Posterior vena cava (tissue), 2 donors: ENCODE measurements at places on chromosomes 1 and 21. TPM values are rescaled to one million over a fixed set of nuclear protein-coding genes. Genes with fewer than 3 reads are reported as not detected.
A peak's percentile ranks its signal among the peaks of the same experiment; 100 is the strongest.

DNA sequence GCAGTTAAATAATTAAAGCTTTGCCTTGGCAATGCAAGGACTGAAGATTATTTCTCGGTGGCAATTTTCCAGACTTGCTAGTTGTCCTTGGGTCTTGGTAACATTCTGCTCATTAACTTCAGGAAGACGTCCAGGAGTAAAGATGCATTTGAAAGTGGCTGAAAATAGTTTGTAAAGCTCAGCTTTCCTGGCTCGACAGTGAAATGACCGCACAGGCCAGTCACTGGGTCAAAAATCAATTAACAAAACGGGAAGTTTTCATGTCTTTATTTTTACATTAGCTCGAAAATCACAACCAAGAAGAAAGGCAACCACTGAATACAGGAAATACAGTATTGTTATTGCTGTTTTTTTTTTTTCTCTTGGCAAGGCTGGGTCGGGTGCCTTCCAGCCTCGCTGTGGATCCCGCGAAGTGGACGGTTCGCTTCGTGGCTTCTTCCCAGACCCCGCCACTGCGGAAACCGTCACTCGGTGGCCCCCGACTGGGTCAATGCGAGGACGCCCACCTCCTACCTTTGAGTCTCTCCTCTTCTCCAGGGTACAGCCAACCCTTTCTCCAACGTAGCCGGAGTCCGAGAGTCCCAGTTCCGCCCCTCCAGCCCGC, 479 bp upstream of the SNX7 start:
- no peak for DNase-seq

- no peak for DNase-seq
Measured at GRCh38 chr1:231844986-231845502, 218.5 kb downstream of the DISC1 start.

DNA sequence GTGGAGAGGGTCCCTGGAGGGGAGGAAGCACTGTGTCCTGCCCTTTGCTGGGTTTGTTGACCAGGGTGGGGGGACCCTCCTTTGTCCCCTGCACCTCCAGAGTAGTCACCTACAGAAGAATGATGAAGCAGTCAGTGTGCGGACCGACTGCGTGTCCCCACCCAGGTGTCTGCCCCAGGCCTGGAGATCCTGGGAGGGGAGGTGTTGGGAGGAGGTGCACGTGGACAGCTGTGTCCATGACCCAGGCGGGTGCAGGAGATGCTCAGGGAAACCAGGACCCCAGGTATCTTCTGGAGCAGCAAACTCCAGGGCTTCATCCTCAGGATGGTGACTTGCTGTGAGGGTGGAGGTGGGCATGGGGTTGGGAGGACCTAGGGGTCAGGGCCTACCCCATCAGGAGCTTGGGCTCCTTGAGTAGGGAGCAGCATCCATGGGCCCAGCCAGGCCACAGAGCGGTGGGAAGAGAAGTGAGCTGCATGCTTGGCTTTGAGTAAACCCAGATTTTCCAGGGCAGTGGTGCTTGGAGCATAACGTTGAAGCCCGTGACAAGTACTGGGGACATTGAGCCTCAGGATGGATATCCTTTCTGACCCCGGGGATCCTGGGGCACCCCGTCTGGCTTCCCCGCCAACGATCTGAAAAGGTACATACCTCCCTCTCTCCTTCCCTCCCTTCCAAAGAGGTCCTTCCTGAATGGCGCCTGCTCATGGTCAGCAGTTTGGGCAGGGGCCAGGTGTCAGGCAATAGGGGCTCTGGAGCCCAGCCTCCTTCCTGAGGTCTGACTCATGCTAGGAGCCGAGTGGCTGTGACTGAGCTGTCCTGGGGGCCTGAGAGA, 13.7 kb downstream of the ACTRT2 start:
- peak; percentile 90 for DNase-seq

DNA sequence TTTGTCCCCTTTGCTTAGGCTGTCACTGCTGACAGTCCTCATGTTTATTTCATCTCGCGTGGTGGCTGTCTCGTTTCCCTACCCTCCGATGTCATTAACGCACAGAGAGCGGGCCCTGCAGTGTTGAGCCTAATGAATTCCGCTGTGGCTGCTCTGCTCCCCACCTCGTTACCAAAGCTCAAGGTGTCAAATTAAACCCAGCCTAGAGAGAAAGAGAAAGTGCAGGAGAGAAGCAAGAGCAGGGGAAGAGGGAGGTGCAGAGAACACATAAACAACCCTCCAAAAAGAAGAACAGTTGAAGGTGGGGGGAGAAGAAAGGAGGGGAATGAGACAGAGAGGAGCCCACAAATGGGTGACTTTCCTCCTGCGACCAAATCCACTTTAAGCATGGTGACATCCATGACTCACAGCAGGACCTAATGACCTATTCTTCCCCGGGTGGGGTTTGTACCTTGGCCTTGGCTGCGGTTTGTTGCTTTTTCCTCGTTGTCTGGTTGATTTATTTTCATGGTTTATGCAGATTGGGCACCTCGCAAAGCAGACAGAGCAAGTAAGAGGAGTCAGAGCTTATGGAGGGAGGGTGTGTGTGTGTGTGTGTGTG, 92.5 kb downstream of the PBX1 start:
- no peak for DNase-seq

GRCh38 chr1:85850238-85850637, 142.0 kb upstream of the ZNHIT6 start:
- DNase-seq, result no peak

DNA sequence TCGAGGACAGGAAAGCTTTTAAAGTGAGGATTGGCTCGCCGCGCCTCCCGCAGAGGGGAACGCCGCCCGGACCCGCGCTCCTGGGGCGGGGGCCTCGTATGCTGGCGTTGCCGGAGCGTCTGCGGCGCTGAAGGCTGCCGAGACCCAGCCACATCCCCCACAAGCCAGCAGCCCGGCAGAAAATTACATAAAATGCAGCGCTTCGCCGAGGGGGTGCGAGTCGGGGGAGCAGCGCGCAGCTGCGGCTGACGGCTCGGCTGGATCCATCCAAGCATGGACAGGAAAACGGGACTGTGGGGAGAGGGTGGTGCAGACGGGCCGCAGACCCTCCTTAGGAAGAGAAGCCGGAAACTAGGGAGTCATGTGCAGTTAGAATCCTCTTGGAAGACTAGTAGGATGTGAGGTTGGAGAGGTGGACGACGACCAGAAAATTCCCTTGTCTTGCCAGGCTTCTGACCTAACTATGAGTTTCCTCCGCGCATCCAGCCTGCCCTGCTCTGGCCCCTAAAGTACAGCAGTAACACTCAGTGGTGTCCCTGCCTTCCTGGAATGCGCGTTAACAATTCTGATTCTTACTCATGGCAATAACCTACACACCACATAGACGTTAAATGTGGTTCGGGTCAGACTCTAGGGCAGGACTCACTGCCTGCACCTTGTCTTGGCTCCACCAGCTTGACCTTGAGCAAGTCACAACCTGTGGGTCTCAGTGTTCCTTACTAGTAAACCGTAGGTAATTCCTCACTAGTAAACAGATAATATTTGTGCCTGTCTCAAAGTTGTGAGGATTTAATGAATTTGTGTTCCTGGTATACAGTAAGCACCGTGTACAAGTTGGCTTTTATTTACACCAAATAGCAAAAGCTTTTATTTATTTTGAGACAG, 953 bp upstream of the BRWD1 start:
- DNase-seq, result no peak

The ADAMTSL4 gene
- total RNA-seq, result 79.6 TPM

The OR6K3 gene
- not detected for total RNA-seq

The LAMB3 gene
- 1.5 TPM for total RNA-seq
